ENCODE measurements at places on chromosomes 7 and 10. TPM values are rescaled to one million over a fixed set of nuclear protein-coding genes. Genes with fewer than 3 reads are reported as not detected.

DNA sequence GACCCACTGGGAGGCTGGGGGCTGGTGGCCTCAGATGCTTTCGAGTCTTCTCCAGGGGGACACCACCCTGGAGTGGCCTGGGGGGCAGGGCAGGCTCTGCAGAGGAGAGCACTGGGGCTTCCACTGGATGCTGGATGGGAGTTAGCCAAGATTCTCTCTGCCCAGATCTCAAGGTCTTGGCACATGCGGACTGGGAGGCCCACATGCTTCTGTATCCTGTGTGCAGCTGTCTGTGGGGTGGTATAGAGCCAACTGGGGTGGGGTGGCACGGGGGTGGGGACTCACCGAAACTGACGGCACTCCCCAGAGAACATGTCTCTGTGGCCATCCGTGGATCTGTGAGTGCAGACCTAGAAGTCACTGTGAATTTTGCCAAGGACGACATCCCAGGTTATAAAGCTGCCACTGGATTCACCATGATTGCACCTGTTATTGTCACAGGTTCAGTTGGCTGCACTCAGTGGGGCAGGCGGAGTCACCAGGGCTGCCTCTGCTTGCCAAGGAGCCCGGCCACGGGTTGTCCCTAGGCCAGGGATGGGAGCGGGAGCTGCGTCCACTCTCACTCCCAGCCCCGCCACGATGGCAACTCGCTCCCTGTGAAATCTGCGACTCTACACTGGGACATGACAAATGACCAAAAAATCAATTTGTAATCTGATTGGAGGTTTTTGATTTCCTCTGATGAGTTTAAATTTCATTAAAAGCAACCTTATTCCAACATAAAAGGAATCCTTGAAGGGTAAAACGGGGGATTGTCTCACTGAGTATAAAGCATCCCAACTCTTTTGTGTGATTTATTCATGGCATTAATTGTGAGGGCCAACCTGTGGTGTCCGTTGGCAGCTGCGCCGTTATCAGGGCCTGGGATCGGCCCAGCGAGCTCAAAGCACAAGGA is 131.3 kb downstream of the EBF3 start:
- peak overlapping the region; percentile 49 for H3K27ac ChIP-seq
- H3K36me3 ChIP-seq, result peaks cover 13% of the 10 kb centered on the region
- no peak overlapping the region for H3K4me3 ChIP-seq
- no peaks in the 10 kb centered on the region for H3K27me3 ChIP-seq
- peak; percentile 74 for DNase-seq

Gene NPS
- total RNA-seq, result not detected

- no peak overlapping the region for H3K4me3 ChIP-seq
- H3K27me3 ChIP-seq, result no peaks in the 10 kb centered on the region
- H3K27ac ChIP-seq, result no peak overlapping the region
- H3K36me3 ChIP-seq, result no peaks in the 10 kb centered on the region
Measured at GRCh38 chr7:68417659-68418058, 1180.6 kb upstream of the AUTS2 start.

Gene FAM25G
- total RNA-seq, result not detected

GRCh38 chr7:100171087-100171681 is 2.8 kb upstream of the GAL3ST4 start:
- no peak for DNase-seq
- peaks cover 37% of the 10 kb centered on the region for H3K4me1 ChIP-seq
- H3K4me3 ChIP-seq, result peak overlapping the region; percentile 10

DNA sequence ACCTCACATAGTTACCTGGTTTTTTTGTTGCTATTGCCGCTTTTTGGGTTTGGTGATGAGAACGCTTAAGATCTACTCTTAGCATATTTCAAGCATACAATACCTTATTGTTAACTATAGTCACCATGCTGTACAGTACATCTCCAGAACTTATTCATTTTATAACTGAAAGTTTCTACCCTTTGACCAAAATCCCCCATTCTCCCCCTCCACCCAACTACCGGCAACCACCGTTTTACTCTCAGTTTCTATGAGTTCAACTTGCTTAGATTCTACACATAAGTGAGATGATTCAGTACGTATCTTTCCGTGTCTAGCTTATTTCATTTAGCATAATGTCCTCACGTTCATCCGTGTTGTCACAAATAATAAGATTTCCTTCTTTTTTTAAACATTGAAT is 86.7 kb upstream of the IL6 start:
- no peak for DNase-seq

Gene PLPP4
- total RNA-seq, result 0.62 TPM

GRCh38 chr7:73642834-73643233 is 18.5 kb upstream of the MLXIPL start:
- H3K27me3 ChIP-seq, result peaks cover 34% of the 10 kb centered on the region
- no peak overlapping the region for H3K4me3 ChIP-seq
- H3K27ac ChIP-seq, result no peak overlapping the region
- H3K36me3 ChIP-seq, result no peaks in the 10 kb centered on the region

- no peaks in the 10 kb centered on the region for H3K27me3 ChIP-seq
- no peak overlapping the region for H3K4me3 ChIP-seq
- H3K36me3 ChIP-seq, result peaks cover 4% of the 10 kb centered on the region
- peaks cover 8% of the 10 kb centered on the region for H3K4me1 ChIP-seq
- peak overlapping the region; percentile 47 for H3K27ac ChIP-seq
- no peak for DNase-seq
Measured at GRCh38 chr7:101923602-101923985, 106.2 kb downstream of the CUX1 start.

Gene BRI3
- 62.9 TPM for total RNA-seq

DNA sequence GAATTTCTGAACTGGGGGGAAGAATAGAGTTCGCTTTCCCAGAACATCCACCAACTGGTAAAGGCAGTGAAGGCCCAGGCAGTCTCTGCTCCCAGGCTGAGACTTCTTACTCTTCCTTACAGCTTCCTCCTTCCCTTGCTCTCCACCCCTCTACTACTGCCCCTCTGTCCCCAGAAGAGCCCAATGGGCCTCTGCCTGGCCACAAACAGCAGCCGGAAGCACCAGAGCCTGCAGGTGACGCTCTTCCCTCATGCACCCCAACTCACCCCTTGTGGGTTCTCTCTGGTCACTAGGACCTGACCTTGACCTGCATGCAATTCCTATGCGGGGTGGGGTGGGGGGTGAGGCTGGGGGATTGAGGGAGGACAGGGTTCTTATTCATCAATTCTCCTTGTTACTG is 16.5 kb downstream of the FAM131B start:
- no peaks in the 10 kb centered on the region for H3K4me1 ChIP-seq
- no peak overlapping the region for H3K4me3 ChIP-seq
- no peaks in the 10 kb centered on the region for H3K36me3 ChIP-seq
- peaks cover 7% of the 10 kb centered on the region for H3K27me3 ChIP-seq
- no peak overlapping the region for H3K27ac ChIP-seq

- peaks cover 20% of the 10 kb centered on the region for H3K4me1 ChIP-seq
- no peaks in the 10 kb centered on the region for H3K36me3 ChIP-seq
- no peak for DNase-seq
- H3K4me3 ChIP-seq, result no peak overlapping the region
- H3K27me3 ChIP-seq, result peaks cover 5% of the 10 kb centered on the region
Measured at GRCh38 chr7:148584154-148584827, 6.3 kb upstream of the C7orf33 start.

Gene HKDC1
- 0.04 TPM for total RNA-seq

Gene LEP
- not detected for total RNA-seq

Gene C10orf143
- total RNA-seq, result 1.1 TPM

DNA sequence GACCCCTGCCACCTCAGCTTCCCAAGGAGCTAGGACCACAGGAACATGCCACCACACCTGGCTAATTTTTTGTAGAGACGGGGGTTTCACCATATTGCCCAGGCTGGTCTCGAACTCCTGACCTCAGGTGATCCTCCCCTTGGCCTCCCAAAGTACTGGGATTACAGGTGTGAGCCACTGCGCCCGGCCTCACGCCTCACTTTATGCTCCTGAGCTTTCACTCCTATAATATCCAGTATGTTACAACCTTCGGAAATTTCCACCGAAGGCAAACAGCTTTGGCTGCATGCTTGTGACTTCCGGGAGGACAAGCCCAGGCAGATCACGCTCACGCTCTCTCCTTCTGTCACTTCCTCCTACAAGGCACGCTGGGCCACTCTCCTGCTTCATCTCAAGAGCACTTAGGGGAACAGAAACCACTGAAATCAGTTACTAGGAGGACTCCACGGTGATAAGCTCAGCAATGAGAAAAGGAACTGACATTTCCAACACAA is 4.4 kb upstream of the MAD1L1 start:
- peaks cover 51% of the 10 kb centered on the region for H3K36me3 ChIP-seq
- no peaks in the 10 kb centered on the region for H3K27me3 ChIP-seq
- no peak overlapping the region for H3K4me3 ChIP-seq
- peak overlapping the region; percentile 51 for H3K27ac ChIP-seq

Gene RADIL
- 3.0 TPM for total RNA-seq

Gene WEE2
- total RNA-seq, result 0.09 TPM

GRCh38 chr10:23063045-23063972 is 32.1 kb upstream of the MSRB2 start:
- peaks cover 41% of the 10 kb centered on the region for H3K4me1 ChIP-seq
- peak; percentile 58 for DNase-seq
- peak overlapping the region; percentile 11 for H3K4me3 ChIP-seq
- no peaks in the 10 kb centered on the region for H3K27me3 ChIP-seq
- H3K27ac ChIP-seq, result no peak overlapping the region

Gene AS3MT
- 11.9 TPM for total RNA-seq

GRCh38 chr10:62225362-62225761 is 43.3 kb downstream of the RTKN2 start:
- no peaks in the 10 kb centered on the region for H3K36me3 ChIP-seq
- H3K27me3 ChIP-seq, result no peaks in the 10 kb centered on the region
- H3K4me1 ChIP-seq, result no peaks in the 10 kb centered on the region
- H3K4me3 ChIP-seq, result no peak overlapping the region
- no peak for DNase-seq

DNA sequence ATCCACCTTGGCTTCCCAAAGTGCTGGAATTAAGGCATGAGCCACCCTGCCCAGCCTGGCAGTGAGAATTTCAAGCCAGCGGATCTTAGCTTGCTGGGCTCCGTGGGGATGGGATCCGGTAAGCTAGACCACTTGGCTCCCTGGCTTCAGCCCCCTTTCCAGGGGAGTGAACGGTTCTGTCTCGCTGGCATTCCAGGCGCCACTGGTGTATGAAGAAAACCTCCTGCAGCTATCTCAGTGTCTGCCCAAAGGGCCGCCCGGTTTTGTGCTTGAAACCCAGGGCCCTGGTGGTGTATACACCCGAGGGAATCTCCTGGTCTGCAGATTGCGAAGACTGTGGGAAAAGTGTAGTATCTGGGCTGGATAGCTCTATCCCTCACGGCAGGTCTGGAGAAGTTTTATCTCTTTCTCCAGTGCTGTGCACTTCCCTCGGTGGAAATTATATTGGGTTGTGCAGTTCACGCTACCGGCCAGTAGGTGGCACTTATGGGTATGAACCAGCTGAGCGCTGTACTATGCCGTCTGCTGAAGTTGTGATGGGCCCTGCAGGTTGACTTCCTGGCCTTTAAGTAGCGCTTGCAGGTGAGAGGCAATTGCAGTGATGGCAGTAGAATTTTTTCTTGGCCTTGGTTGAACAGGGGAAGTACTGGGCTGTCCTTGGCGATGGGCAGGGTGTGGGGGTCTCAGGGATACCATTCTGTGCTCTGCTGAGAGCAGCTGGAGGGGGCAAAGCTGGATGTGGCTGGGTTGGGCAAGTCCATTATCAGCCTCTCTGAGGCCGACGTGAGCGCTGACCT is 138.0 kb upstream of the MTPN start:
- H3K4me3 ChIP-seq, result no peak overlapping the region
- H3K27me3 ChIP-seq, result no peaks in the 10 kb centered on the region
- no peaks in the 10 kb centered on the region for H3K36me3 ChIP-seq
- H3K4me1 ChIP-seq, result no peaks in the 10 kb centered on the region

- H3K27ac ChIP-seq, result no peak overlapping the region
- H3K36me3 ChIP-seq, result no peaks in the 10 kb centered on the region
- DNase-seq, result no peak
Measured at GRCh38 chr10:14349081-14349480, 18.4 kb upstream of the FRMD4A start.

- peaks cover 8% of the 10 kb centered on the region for H3K27me3 ChIP-seq
- H3K4me1 ChIP-seq, result no peaks in the 10 kb centered on the region
- DNase-seq, result no peak
- no peak overlapping the region for H3K27ac ChIP-seq
- H3K36me3 ChIP-seq, result no peaks in the 10 kb centered on the region
Measured at GRCh38 chr7:158101821-158102450, 485.7 kb downstream of the PTPRN2 start.

DNA sequence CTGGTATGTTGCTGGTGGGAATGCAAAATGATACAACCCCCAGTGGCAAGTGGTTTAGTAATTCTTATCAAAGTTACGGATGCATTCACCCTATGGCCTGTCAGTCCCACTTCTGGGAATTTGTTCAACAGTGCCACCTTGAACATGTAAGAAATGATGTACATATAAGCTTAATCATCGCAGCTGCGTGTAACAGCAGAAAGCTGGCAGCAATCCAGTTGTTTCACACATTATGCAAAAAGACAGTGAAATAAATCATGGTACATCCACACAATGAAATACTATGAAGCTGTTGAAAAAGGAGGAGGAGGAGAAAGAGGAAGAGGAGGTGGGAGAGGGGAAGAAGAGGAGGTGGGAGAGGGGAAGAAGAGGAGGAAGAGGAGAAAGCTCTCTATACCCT is 76.2 kb upstream of the MYL10 start:
- no peaks in the 10 kb centered on the region for H3K4me1 ChIP-seq
- peaks cover 28% of the 10 kb centered on the region for H3K27me3 ChIP-seq
- no peak overlapping the region for H3K27ac ChIP-seq
- DNase-seq, result no peak

Gene CPN1
- 0.09 TPM for total RNA-seq

DNA sequence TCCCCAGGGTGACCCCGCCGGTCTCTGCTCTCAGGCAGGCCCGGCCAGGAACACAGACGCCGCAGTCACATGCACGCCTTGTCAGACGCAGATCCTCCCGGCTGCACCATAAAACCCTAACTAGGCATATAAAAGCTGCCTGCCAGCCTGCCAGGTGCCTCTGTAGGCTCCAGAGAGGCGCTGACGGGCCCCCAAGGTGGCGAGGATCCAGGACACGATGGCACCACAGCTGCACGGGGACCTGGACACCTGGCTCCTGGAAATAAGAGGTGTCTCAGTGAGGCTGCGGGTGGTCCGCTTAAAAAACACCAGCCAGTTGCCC is 21.9 kb upstream of the GDF10 start:
- peaks cover 2% of the 10 kb centered on the region for H3K27me3 ChIP-seq
- no peak overlapping the region for H3K27ac ChIP-seq
- no peak for DNase-seq
- H3K36me3 ChIP-seq, result no peaks in the 10 kb centered on the region
